ENCODE measurements at places on chromosomes 7 and 10. TPM values are rescaled to one million over a fixed set of nuclear protein-coding genes. Genes with fewer than 3 reads are reported as not detected.
A peak's percentile ranks its signal among the peaks of the same experiment; 100 is the strongest.

DNA sequence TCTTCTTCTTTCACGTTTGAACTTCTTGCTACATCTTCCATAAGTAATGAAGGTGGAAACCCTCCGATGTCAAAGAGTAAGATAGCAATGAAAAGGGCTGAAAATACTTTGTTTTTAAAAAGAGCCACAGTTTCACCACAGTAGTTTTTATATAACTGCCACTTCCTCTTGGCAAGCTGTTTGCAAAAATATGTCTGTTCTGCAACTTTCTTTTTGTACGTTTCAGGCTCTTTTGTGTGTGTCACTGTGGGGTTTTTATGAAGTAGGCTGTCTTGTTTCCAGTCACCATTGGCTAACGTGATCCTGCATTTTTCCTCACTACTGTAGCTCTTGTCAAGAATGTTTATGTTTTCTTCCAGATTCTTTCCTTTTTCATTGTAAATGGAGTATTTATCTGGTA, 55.6 kb downstream of the SLC16A9 start:
- no peak for DNase-seq

DNA sequence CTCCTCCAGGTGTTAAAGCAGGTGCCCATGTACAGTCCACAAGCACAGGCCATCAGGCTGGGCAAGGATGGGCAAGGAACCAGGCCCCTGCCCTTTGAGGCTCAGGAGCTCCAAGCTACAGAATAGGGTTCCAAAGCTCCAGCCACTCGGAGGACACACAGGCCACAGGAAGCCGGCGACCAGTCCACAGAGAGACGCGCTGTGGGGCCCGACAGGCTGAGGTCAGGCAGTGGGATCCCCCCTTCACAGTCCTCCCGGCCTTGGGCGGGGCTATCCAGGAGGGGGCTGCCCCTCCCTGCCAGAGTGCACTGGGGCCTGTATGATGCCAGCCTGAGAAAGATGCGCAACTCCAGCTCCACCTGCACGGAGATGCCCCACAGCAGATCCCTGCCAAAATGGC, 34.0 kb downstream of the MAD1L1 start:
- DNase-seq, result no peak

DNA sequence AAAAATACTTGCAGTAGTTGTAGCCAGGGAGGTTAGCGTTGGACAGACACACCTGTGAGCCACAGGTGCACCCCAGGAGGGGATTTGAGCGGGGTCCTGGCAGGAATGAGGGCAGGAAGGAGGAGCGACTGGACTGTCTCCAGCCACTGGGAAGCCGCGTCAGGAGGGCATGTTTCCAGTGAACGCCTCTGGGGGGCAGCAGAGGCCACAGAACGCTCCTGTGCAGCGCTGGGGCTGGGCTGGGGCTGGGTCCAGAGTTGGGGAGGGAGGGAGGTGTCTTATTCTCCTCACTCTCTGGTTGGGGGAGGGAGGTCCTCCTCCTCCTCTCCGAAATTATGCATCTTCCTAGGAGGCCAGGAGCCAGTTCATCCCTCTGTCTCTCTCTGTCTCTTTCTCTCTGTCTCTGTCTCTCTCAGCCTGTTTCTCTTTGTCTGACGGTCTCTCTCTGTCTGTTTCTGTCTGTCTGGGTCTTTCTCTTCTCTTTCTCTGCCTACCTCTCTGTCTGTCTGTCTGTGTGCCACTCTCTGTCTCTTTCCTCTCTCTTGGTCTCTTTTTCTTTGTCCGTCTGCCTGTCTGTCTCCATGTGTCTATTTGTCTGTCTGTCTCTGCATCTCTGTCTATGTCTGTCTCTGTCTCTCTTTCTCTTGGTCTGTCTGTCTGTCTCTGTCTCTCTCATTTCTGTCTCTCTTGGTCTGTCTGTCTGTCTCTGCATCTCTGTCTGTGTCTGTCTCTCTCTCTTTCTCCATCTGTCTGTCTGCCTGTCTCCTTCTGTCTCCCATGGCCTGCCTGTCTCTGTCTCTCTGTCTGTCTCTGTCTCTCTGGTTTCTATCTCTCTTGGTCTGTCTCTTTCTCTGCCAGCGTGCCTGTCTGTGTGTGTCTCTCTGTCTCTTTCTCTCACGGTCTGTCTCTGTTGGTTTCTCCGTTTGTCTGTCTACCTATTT, 9.9 kb upstream of the PSMG3 start:
- DNase-seq, result peak; percentile 91

Gene MSMB
- total RNA-seq, result 7.4 TPM

Gene ARMC3
- 0.97 TPM for total RNA-seq
